ENCODE measurements at places on chromosomes 3 and 15. TPM values are rescaled to one million over a fixed set of nuclear protein-coding genes. Genes with fewer than 3 reads are reported as not detected.

The PLXNA1 gene
- total RNA-seq, result 53.0 TPM

DNA sequence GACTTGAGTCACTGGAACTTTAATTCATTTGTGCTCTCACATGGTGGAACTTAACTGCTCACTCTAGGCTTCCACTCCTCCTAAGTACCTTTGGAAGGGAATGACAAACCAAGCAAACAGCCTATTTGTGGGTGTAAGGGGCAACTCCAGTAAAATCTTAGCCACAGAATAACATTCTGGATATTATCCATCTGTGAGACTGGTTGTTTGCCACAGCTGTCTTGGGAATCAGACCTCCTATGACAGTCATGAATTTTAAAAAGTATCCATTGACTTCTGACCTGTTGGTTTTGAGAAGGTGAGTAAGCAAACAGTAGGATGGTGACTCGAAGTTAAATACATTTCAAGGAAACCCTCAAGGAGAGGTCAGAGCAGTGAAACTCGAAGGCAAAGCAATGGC is 147.3 kb upstream of the CDIN1 start:
- no peak overlapping the region for H3K4me3 ChIP-seq
- H3K4me1 ChIP-seq, result peaks cover 6% of the 10 kb centered on the region
- no peaks in the 10 kb centered on the region for H3K36me3 ChIP-seq
- H3K27me3 ChIP-seq, result no peaks in the 10 kb centered on the region
- no peak for DNase-seq

The MOBP gene
- total RNA-seq, result 0.39 TPM

The CNTN4 gene
- total RNA-seq, result not detected

GRCh38 chr3:122167630-122168029 is 15.8 kb upstream of the CASR start:
- no peak overlapping the region for H3K4me3 ChIP-seq
- no peaks in the 10 kb centered on the region for H3K27me3 ChIP-seq
- H3K27ac ChIP-seq, result no peak overlapping the region
- no peak for DNase-seq

The XCR1 gene
- 0.02 TPM for total RNA-seq

- no peak for DNase-seq
- no peak overlapping the region for H3K4me3 ChIP-seq
- H3K36me3 ChIP-seq, result no peaks in the 10 kb centered on the region
- peaks cover 6% of the 10 kb centered on the region for H3K4me1 ChIP-seq
Observed at GRCh38 chr3:8657804-8658305, 13.3 kb upstream of the SSUH2 start.

All from WTC11 (cell line).